ENCODE measurements at places on chromosomes 7 and 10.
A peak's percentile ranks its signal among the peaks of the same experiment; 100 is the strongest.

DNA sequence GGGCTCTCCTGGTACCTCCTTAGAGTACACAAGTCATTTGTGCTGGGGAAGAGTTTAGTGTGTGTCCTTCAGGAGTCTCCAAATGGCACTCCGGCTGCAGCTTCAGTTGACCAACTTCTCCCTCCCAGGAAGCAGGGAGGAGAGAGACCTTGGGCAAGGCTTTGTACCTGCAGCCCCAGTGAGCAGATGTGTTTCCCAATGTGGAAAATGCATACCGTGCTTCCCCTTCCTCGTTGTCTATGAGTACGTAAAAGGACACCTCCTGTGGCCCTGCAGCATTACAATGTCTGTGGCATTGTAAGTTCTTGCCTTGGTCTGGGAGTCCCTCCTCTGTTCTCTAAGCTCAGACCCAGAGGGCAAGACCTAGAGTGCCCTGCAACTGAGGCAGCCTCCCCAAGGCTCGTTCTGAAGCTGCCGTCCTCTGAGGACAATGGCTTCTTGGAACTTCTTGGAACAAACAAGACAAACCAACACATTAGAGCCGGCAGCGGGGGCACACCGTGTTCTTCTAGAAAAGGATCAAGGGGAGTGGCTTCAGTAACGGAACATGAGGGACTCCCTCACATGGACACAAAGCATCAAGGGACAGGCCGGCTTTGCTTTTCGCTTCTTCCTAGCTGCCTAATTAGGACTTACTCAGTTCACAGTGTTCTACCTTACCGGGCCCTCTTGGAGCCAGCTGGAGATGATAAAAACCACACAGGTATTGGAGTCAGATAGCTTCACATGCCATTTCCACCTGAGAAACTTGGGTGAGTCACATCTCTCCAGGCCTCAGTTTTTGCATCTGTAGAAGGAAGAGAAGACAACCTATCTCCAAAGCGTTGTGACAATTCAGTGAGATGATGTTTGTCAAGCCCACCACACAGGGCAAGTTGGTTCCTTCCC is 20.9 kb upstream of the PPA1 start:
- no peak for DNase-seq

GRCh38 chr10:18144396-18144795 is 4.2 kb downstream of the CACNB2 start:
- no peak for DNase-seq

DNA sequence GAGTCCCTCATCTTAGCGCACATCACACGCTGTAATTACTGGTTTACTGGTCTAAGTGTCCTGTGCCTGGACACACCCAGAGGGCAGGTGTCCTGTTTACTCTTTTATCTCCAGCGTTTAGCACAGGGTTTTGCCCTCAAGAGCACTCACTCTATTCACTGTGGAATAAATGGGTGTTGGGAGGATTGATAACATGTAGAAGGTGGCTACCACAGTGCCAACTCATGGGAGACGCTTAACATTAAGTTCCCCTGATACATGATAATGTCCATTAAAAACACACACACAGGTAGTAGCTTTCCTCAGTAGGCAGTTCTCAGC is 96.1 kb upstream of the EFCAB10 start:
- no peak for DNase-seq

DNA sequence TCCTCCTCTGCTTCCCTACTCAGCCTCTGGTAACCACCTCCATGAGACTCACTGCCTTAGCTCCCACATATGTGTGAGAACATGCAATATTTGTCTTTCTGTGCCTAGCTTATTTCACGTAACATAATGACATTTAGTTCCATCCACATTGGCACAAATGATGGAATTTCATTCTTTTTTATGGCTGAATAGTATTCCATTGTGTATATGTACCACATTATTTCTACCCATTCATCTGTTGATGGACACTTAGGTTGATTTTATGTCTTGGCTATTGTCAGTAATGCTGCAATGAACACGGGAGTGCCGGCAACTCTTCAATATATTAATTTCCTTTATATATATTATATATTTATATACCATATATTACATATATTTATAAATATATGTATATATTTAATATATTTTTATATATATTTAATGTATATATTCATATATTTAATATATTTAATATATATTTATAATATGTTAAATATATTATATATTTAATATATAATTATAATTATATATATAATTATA is 1046.9 kb downstream of the DNAJB9 start:
- DNase-seq = no peak

- peak; percentile 97 for DNase-seq
These were observed 177.1 kb upstream of the SVIL start for GRCh38 chr10:29811751-29812427.

GRCh38 chr10:22659866-22660265 is 54.5 kb downstream of the PIP4K2A start:
- DNase-seq = no peak

DNA sequence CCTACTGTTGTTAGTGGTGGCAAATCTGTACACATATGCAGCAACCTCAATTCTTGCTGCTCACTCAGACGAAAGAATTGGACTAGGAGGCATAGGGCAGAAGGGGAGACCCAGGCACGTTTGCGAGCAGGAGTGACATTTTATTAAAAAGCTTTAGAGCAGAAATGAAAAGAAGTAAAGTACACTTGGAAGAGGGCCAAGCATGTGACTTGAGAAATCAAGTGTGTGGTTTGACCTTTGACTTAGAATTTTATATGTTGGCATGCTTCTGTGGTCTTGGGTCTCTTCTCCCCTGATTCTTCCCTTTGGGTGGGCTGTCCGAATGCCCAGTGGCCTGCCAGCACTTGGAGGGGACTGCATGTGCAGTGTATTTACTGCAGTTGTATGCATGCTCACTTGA is 205.5 kb upstream of the SEMA3D start:
- DNase-seq = no peak

DNA sequence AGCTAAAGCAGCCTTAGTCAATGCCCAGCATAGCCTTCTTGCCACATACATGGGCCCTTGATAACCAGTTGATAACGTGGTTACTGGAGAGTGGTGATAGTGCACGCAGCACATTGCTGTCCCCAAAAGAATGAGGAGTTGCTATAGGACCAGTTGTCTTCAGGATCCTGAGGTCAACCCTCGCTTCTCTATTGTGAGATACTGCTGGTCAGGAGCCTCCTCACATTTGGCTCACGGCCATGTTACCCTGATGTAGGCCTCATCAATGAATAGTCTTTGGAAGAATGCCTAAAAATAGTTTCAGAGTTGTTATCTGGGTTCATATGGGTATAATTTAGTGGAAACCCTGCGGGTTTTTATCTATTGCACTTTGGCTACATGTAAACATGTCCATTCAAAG is 230.7 kb downstream of the VTI1A start:
- DNase-seq = no peak

GRCh38 chr10:61635932-61636331 is 26.8 kb upstream of the CABCOCO1 start:
- peak; percentile 35 for DNase-seq

DNA sequence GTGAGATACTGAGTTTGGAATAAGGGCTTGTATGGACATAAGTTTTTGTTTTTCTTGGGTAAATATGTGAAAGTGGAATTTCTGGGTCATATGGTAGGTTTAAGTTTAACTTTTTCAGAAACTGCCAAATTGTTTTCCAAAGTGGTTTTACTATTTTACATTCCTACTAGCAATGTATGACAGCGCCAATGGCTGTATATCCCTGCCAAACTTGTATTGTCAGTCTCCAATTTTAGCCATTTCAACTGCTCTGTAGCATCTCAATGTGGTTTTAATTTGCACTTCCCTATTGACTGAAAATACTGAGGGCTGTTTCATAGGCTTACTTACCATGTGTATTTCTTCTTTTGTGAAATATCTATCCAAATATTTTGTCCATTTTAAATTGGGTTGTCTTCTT is 90.5 kb upstream of the ZNF32 start:
- peak; percentile 62 for DNase-seq

DNA sequence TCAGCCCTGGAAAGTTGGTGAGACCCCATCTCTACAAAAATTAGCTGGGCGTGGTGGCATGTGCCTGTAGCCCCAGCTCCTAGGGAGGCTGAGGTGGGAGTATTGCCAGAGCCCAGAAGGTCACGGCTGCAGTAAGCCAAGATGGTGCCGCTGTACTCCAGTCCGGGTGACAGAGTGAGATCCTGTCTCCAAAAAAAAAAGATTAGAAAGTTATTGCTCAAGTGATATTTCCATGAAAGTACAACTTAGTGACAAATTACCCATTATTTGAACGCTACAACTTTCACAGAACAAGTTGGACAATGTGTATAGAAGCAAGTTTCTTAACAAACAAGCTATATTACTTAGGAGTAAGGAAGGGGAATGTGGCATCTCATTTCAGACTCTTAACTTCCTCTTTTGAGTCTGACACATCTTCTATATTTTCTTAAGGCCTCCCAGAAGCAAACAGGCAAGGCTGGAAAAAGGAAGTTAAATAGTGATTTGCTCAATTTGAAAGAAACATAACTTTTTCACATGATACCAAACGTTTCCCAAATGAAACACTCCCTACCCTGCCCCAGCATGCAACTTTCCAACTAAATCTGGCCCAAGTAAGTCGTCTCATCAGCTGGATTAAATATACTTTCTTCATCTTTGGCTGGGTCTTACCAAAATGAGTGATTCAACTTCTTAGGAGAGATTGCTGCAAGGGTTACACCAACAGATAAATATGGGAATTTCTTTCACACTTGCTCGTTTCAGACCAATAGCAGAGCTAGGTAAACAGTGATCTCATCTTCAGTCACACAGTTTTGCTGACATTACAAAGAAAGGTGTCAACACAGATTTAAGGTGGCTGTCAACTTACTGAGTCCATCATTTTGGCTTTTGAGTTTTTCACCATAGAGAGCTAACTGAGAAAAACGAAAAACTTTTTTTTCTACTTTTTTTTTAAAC is 66.3 kb upstream of the KLF6 start:
- peak; percentile 80 for DNase-seq

DNA sequence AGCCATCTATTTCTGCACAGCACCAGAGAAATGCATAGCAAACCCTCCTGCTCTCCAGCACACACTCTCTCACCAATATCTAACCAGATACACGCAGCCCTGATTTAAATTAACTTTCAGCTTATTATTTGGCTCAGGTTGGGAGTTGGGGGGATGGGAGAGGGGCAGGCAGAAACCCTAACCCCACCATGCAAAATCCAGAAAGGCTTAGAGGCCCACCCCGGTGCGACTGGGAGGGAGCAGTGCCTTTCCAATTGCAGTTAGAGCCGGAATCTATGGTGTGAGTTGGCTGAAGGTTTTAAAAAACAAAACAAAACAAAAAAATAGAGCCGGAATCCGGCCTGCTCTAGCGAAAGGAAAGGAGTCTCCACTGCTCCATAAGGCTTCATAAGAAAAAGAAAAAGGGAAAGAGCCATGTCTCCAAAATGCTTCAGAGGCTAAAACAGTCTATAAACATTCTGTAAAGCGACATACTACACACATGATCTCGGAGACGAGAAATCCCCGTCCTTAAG is 2.9 kb downstream of the IGF2BP3 start:
- no peak for DNase-seq

- no peak for DNase-seq
These were observed 396.2 kb downstream of the TYW1 start for GRCh38 chr7:67392596-67393438.

DNA sequence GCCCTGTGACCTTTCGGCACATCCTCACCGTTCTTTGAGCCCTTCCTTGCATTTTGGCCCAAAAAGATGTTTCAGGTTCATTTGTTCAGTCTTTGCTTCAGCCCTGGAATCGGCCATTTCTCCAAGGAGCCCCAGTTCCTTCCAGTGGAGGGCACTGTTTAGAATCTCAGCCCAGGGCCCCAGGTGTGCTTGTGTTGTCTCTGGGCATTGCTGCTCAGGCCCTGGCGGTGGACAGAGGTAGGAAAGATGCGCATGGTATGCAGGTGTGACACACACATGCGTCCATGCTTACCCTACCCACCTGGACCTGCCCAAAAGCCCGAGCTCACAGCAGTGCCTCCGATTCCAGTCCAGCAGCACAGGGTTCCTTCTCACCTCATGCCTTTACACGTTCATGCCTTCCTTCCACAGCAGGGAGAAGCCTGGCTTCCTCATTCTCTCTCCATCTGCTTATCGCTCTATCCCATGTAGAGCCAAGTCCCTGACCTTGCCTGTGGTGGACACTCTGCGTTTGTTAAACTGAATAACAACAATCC is 70.6 kb downstream of the LHPP start:
- no peak for DNase-seq

GRCh38 chr10:79438699-79439085 is 6.7 kb downstream of the ZCCHC24 start:
- no peak for DNase-seq

DNA sequence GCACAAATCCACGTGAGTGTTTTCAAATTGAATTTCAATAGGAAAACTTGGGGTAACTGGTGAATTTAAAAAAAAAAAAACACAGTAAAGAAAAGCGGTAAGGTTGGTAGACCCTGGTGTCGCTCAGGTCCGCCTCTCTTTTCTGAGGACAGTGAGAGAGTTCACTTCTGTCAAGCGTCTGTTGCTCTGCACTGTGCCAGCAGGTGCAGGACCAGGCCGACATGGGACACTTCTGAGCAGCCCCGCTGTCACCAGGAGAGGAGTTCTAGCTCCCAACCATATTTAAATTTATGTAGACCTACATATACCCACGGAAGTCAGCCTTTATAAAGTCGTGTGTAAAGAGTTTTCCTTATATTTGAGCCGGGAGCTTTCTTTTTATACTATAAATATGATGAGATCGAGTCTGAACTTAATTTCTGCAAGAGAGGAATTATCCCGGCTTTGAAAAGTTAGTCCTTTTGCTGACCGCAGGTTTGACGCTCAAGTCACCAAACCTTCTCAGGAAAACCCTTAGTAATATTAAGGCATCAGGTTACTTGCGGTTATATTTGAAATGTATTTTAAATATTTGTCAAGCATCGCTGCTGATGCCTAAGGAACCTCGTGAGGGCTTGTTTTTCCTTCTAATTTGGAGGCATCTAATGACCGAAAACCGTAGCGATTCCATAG is 531 bp downstream of the IKZF1 start:
- DNase-seq = no peak

DNA sequence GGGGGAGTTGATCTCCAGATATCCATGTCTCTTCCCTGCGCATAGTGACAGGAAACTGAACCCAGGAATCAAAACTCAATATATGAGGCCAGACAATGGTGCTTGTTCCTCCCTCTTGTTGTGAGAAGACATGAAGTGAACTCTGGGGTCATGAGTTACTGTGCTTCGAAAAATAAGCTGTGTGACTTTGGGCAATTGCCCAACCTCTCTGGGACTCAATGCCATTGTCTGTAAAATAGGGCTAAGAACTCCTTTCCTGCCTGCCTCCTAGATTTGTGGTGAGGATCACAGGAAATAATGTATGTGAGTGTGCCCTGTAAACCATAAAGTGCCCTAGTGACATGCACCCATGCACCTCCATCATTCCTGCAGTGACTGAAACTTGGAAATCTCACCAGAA is 48.4 kb downstream of the SYPL1 start:
- DNase-seq = no peak

Data from EH (cell line).